Stimulated activated CD8-positive, alpha-beta memory T cell treated with anti-CD3 and anti-CD28 coated beads, Interleukin-15, amount 100 ng/mL, for 1 hour (primary cell): ENCODE measurements at places on chromosomes 2 and 18.

- DNase-seq = no peak
These were observed 95.0 kb downstream of the DGKD start for GRCh38 chr2:233449081-233449901.

DNA sequence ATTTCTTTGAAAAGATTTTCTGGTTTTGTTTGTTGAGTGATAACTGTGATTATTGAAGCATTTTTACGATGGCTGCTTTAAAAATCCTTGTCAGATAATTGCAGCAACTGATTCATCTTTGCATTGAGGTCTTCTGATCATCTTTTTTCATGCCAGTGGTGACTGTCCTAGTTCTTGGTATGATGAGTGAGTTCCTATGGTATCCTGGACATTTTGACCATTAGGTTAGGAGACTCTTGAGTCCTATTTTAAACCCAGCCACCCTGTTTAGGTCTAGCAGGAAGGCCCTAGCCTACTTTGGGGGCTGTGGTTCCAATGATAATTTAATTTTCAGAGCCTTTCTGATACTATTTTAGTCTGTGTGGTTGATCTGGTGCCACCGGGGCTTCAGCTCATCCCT lies 72.7 kb upstream of the REV1 start:
- no peak for DNase-seq

DNA sequence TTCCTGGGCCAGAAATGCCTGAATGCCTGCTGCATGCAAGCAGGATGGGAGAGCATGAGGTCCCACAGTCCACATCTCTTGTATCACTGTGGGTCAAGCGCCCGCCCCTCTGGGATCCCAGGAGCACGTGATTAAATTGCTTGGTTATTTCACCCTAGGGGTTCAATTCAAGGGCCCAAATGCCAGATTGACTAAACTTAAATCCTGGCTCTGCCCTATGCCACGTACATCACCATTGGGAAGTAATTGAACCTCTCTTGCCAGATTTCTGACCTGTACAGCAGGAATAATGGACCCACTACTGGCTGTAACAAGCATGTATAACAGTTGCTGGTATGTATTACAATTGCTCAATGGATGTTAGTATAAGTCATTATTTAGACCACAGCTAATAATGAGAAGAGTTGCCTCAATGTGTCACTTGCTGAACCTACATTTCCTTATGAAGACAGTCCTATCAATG lies 19.9 kb downstream of the FHL2 start:
- DNase-seq = no peak

GRCh38 chr2:10550206-10551001 lies 102.3 kb upstream of the ODC1 start:
- no peak for DNase-seq

- DNase-seq = no peak
These were observed 50.8 kb upstream of the TMEM87B start for GRCh38 chr2:112004253-112004645.
